GDM1 (cell line): ENCODE measurements at places on chromosomes 2 and 18.

DNA sequence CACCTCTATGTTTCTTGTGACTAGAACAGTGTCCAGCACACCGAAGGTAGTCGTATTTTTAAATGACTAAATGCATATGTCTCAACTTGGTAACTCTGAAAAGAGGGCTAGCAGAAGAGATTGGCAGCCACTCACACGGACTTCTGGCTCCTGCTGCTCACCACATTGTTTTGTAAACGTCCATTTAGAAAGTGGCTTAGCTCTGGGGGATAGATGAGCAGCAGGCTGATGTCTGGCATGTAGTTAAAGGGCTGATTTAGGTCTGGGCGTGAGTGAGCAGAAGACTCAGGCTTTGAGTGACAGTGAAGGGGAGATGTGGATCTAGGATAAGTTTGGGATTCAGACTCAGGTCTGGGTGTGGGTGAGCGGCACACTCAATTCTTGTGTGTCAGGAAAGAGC lies 372.9 kb upstream of the HS6ST1 start:
- DNase-seq = no peak

DNA sequence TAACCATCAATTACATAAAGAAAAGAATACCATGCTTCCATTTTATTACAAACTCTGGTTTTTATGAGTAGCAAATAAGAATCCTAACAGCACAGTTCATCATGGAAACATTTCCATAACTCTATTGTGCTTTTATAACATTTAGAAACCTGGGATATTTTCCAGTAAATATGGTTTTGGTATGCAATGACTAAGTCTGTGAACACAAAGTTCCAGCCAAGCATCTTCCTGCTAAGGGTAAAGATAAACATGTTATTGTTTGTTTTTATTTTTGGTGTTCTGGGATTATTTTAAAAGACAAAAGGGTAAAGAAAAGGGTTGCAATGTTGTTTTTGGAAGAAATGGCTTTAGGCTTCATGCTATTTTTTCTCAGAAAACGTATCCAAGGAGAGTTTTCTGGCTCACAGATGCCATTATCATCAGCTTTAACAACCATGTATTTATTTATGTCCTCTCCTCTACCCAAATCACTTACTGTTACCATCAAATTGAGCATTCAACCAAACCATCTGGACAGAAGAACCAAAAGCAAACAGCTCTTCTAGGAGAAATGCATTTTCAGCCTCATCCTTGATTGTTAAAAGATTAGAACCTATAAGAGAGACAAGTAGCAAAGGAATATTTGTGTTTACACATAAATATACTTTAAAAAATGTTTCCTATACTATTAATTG lies 116.0 kb downstream of the PLA2R1 start:
- no peak for DNase-seq

DNA sequence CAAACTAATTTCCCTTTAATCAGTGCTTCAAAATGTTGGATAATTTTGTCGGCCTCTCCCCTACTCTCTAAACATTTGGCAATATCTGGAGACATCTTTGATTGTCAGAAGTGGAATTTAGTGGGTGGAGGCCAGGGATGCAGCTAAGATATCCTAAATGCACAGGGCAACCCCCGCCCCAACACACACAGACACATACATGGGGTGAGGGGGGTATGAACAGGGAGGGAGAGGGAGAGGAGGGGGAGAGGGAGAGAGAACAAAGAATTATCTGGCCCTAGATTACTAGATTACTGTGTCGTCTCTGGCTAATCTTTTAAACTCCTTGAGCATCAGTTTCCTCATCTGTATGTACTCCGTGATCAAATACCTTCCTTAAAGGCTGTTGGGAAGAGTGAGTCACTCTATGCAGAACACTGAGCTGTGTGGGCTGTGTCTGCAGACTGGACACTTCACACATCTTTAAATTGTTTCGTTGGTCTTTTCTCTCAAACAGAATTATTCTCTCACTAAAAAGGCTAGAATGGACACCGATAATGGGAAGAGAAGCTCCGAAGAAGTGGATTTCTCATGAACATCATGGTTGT lies 2.9 kb downstream of the RNF149 start:
- DNase-seq = no peak

GRCh38 chr2:48397846-48398245 lies 132.1 kb upstream of the STON1 start:
- no peak for DNase-seq
